Activated CD8-positive, alpha-beta memory T cell treated with anti-CD3 and anti-CD28 coated beads for 24 hours (primary cell): ENCODE measurements at places on chromosomes 2 and 18.

DNA sequence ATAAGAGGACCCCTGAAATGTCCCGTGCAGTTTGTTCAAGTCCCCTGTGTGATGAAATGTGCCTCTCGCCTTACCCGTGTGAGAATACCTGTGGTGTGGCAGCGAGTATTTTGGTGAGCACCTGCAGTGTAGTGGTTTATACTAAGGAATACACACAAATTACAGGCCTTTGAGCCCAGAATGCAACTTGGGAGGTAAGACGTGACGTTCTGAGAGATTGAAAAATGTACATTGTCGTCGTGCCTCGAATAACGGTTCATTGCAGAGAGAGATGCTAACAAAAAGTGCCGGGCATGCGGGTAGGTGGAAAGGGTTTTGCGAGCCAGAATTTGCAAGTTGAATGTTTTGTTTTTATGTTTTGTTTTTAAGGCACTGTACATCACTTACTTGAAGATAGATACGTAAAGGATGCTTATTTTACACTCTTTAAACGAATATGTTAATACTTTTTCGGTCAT is 867 bp downstream of the RBBP8 start:
- DNase-seq, result no peak

- DNase-seq, result peak; percentile 11
These were observed 45.2 kb upstream of the MAPRE3 start for GRCh38 chr2:26925100-26925791.

- DNase-seq, result no peak
These were observed 260.2 kb downstream of the NBAS start for GRCh38 chr2:15300624-15301573.

GRCh38 chr18:37299471-37300304 is 265.9 kb downstream of the CELF4 start:
- DNase-seq, result no peak

DNA sequence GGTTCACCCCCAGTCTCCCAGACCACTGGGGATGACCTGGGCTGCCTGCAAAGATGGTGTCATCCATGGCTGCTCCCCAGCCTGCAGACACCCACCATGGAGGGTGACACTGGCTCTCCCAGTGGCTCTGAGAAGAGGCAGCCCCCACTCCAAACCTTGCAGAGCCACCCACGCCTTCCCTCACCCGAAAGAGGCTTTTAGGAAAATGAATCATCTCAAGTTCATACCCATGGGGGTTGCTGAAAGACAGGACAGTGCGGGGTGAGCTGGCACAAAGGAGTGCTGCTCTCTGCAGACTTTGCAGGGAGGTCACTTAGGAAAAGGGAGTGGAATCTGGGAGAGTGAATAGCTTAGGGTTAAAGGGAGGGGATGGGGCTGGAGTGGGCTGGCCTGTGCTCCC is 36.4 kb downstream of the MPHOSPH10 start:
- no peak for DNase-seq

DNA sequence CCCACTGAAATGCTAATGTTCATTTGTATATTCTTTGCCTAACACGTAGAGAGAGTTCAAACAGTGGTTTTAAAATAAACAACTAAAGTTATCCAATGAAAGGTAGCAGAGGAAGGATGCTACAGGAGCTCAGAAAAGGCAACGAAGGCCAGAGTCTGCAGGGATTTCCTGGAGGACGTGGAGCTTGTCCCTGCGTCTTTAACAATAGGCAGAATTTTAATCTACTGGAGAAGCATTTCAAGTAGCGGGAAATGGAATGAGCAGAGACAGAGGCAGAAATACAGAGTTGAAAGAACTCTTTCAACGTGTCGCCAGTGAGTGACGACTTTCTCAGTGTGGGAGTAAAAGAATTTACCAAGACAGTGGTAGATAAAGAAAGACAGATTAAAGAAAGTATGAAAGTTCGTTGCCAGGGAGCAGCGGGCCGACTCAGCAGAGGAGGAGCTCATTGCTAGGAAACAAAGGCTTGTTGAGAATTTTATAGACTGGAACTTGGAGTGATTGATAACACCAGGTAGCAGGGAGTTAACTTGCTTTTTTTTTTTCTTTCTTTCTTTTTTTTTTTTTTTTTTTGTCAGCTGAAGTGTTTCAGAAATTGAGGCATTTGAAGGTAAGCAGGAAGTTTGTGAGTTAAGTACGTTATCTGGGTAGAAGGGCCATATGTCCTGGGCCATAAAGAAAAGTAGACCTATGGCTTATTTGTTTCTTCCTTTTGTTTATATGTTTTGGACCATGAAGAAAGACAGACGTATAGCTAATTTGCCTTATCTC is 625 bp upstream of the NBAS start:
- peak; percentile 63 for DNase-seq

DNA sequence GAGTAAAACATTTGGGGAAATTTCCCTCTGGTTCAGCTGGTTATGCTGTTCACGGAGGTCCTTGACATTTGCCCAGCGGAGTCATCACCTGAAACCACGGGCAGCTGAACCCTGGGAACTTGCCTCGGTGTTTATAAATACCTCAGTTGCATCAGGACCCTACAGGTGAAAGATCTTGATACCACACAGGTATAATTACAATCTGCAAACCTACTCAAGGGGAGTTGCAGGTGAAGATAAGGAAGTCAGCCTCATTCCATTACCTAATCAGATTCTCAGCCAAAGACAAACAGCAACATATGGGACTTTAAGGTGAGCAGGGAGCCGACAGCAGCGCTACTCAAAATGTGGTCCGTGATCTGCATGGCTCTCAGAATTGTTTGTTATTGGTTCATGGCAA is 37.0 kb upstream of the ATIC start:
- DNase-seq, result no peak

- DNase-seq, result no peak
These were observed 36.2 kb upstream of the CNGA3 start for GRCh38 chr2:98310010-98310409.

GRCh38 chr2:39736640-39737039 is 42.4 kb downstream of the THUMPD2 start:
- no peak for DNase-seq

DNA sequence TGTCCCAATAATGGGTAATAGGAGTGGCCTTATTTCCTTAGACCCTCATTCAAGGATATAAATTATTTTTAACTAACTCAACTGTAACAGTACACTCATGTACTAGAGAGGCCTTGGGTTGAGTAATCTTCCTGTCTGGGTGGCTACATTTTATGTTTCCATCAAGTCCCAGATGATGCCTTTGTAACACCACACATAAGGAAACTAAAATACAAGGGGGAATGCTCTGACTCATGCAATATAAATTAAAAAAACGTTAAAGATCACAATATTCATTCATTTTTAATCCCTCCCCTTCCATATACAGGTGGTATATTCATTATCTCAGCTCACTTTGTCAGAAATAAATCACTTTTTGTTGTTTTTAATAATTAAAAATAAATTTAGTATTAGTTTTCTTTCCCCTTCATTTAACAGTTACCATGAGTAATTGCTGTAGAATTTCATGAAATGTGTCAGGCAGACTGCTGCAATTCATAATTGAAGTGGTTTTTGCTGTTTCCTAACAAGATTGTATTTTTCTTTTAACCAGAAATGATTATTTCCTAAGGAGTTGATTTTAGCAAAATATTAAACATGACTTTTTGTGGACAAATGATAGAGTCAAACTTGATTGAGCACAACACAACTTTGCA is 1403.6 kb downstream of the SUCLG1 start:
- no peak for DNase-seq

- no peak for DNase-seq
These were observed 86.6 kb downstream of the ASB1 start for GRCh38 chr2:238513346-238513745.

DNA sequence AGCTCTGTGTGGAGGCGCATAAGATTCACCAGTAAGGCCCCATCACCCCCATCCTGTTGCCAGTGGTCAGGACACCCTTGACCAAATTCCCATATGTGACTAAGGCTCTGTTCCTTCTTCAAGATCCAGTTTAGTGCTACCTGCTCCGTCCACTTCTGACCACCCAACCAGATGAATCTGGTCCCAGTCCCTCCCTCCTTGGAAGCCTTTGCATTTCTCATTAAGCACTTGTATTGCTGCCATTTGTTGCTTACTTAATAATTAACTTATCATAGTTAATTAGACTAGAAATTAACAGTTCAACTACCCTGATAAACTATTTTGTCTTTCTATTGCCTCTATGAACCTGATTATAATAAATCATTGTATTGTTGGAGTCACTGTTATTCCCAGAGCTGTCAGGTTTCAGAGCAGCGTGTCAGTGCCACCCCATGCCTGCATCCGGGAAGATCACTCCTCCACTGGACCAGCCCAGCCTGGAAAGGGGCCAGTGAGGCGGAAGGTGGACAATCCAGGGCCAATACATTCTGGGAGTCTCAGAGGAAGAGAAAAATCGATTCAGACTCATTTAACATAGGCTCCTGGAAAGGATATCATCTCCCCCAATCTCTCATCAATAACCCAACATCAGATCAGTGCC is 9.5 kb upstream of the NAT8 start:
- DNase-seq, result no peak

DNA sequence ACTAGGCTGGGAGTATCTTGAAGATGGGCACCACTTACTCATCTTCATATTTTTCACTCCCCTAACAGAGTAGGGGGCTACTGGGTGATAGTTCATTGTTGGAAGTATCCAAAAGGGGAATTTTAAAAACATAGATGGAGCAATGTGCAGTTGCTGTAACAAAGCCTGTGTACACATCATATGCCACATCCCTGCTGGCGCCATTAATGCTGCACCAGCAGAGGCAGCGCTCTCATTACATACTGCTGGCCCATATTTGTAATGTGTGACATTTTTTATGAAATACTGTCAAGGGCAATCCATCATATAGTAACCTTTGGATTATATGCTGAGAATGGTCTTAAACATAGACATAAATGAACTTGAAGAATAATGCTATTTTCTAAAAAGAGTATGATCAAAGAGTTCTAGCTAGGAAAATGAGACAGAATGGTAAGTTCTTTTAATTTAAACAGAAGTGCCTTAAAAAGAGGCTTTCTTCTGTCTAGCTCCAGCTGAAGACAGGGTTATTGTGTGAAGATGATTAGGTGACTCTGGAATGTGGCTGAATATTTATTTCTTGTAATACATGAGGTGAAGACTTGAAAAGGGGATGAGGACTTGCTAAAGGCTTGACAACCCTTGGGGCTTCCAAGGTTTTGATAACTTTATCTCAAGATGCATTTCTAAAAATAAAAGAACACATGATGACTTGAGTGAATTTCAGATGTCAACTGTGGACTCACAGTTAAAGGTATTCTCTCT is 2.4 kb upstream of the TMEM178A start:
- DNase-seq, result no peak

- no peak for DNase-seq
These were observed 969.1 kb upstream of the CDH2 start for GRCh38 chr18:29146068-29146467.

DNA sequence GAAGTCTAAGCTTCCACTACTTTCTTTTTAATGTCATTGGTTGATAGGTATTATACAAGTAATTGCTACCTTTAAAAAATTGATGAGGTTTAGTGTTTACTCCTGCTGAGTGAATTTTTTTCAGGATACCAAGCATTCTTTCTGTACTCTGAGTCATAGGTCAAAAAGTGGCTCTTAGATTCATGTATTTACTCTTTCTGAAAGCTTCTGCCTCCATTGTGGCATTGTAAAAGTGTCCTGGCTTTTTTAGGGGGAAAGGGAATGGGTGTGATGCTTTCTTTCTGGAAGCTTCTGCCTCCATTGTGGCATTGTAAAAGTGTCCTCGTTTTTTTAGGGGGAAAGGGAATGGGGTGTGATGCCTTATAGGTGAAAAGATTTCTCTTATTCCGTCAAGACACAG is 286.5 kb downstream of the LPIN1 start:
- no peak for DNase-seq

GRCh38 chr2:106304612-106305184 is 110.6 kb upstream of the UXS1 start:
- no peak for DNase-seq

- DNase-seq, result no peak
These were observed 226.4 kb upstream of the ID2 start for GRCh38 chr2:8455236-8456150.

DNA sequence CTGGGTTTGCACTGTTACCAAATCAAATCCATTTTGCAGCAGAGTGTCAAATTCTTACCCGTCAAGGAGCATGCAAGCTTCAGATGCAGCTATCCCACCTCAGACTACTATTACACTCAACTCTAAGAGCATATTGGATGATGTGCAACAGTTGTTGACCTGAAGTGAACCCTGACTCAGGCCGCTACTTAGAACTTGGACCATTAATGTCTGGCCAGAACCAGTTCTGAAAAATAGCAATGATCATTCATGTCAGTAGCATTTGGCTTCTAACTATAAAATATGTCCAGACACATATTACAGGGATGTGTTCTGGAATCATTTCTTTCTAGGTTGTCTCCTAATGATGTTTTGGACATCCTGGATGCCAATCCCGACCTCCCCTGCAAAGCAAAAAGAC is 135.5 kb upstream of the PKDCC start:
- no peak for DNase-seq

DNA sequence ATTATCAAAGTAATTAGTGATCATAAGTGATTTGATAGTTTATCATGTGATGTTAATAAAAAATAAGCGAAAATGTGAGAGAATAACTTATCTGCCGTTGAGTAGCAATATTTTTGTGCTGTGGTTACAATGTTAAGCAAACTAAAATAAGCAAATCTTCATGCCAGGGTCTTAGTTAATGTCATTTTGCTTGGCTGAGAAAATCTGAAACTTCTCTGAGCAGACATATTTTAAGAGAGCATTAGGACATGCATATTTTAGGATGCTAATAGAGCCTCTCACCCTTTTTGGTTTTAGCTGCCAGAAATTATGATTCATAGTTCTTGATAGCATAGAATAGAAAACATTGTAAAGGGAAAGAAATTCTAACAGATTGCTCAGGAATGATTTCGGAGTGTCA is 233.5 kb upstream of the ZEB2 start:
- no peak for DNase-seq

DNA sequence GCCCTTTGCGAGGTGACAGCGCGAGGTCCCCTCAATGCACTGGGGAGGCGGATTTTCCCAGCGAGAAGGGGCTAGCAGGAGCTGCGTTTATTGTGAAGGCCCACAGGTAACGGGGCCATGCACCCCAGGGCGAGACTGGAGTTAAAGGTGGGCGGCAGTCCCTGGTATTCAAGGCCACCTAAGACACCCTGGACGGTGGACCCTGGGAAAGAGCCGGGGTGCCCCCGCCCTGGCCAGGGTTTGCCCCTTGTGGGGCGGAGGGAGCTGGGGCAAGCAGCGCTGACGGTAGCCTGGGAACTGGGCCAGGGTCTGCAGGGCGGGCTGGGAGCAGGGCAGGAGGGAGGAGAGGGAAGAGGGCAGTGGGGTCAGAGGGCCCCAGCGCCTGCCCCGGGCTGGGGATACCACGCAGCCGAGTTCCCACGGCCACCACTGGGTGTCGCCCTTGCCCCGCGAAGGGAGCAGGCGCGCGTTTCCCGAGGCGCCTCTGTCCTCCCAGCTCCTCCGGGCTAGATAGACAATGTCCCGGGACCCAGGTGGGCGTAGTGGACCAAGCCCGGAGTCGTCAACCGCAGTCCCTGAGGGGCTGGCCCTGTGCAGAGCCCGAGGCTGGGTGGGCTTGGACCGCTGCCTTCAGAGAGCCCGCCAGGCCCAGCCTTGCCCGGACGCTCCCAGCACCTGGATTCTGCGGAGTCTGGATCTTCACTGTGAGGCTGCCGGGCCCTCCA is 80.2 kb downstream of the SMAD4 start:
- peak; percentile 94 for DNase-seq
